ENCODE measurements at places on chromosomes 12 and 14. TPM values are rescaled to one million over a fixed set of nuclear protein-coding genes. Genes with fewer than 3 reads are reported as not detected.

GZMB gene
- not detected for total RNA-seq

PTPRB gene
- total RNA-seq, result not detected

NAV3 gene
- total RNA-seq, result not detected

DTX1 gene
- total RNA-seq, result 7.8 TPM

- no peak for DNase-seq
Measured at GRCh38 chr14:71783786-71784185, 148.4 kb upstream of the RGS6 start.

GRCh38 chr14:61503167-61503801, 181.9 kb downstream of the PRKCH start:
- DNase-seq, result peak; percentile 66

DNA sequence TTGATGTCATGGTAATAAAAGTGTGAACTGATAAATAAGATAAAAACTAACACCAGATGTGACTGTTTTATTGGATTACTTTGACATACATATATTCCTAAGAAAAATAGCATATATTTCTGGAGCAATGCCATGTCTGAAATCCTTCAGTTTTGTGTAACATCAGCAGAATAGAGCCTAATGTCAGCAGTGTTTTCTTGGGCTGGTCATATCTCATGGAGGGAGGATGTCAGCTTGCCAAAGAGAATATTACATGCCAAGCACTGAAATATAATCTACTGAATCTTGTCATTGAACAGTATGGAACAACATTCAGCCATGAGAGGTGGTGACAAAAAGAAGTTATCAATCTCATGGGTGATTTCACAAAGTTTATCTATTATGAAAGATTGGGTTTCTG, 220.3 kb downstream of the KLHL28 start:
- no peak for DNase-seq

- DNase-seq, result no peak
Measured at GRCh38 chr12:3686463-3686862, 66.4 kb downstream of the CRACR2A start.

DNA sequence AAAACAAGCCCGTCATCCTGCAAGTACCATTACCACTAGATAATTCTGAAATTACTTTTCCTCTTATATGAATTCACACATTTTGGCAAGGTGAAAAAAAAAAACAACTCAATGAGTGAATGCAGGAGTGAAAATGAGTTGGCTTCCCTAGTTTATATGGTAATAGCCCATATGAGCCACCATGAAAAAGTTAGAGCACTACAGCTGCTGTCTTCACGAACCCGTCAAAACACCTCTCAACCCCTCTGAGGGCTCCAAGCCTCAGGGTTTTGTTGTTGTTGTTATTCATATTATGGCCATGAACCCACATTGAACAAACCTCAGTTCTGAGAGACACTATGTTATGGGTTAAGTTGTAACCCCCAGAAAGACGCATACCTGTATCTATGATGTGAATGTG, 289.9 kb upstream of the CAND1 start:
- no peak for DNase-seq

DNA sequence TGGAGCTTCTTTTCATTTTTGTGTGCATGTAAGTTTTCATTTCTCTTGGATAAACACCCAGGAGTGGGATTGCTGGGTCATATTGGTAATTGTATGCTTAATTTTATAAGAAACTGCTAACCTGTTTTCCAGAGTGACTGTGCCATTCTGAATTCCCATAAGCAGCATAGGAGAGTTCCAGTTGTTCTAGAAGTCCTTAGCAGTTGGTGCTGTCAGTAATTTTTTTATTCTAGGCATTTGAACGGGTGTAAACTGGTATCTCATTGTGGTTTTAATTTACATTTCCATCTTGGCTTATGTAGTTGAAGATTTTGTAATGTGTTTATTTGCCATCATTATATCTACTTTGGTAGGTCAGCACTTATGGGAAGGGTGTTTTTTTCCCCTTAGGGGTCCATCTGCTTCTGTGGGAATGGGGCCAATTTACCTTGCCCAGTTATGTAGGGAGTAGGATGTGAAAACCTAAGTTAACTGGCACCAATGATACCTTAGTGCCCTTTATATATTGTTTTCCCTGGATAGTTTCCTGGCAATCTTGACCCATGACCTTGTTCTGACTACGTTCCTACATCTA, 202.9 kb downstream of the AKAP6 start:
- DNase-seq, result no peak

GRCh38 chr12:98401427-98401826, 114.0 kb upstream of the TMPO start:
- no peak for DNase-seq

DNA sequence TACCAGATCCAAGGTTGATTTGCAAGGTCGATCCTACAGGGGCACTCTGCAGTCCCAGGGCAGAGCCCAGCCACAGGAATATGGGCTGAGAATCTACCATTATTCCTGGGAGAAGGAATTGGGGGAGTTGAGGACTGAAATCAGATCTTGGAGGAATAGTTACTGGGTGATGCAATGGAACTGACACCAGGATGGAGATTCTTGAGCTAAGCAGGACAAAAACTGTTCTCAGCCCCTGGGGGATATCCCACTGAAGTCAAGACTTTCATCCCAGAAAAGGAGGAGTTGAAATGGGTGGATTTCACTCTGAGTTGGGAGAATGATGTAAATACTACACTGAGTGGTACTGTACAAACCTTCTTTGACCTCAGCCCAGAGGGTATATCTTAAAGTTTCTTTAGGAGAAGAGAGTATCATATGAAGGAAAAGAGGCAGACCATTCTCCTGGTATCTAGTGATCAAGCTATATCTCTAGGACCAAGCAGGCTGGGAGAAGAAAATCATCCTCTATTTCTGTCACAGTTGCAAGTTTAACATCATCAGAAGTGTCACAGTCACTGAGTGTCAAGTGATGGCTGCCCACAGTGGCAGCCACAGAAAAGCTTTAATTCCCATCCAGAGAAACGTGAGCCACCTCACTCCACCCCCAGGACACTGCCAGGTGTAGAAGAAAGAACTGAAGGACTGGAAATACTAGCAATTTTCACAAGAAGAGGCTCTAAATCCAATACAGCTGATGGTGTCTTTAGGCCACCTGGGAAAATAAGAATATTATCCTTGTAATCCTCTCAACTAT, 181.9 kb downstream of the NUAK1 start:
- DNase-seq, result no peak

DNA sequence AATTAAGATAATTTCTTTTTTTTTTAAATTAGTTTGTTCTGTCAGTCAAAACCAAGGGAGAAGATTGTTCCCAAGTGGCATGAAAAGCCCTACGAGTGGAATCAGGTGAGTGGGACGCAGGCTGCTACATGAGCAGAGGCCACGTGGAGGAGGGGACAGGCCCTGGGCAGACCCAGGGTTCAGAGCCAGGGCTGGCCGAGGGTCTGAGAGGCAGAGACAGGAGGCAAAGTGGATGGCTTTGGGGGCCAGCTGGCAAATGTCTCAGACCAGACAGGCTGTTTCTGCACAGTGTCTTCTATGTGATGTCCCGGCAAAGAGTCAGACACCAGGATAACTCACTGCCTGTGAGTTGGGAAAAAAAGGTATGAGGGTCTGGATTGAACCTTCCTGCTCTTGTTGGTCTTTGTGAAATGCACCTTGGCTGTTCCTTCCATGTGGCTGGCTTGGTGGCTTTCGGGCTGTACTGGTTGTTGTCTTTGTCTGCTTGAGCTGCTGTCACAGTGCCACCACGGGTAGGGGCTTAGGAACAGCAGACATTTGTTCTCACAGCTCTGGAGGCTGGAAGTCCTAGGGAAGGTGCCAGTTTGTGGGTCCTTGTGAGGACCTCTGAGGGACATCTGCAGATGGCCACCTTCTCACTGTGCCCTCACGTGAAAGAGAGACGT, 35.8 kb upstream of the ASPG start:
- DNase-seq, result no peak

- no peak for DNase-seq
Measured at GRCh38 chr12:13537623-13538022, 341.1 kb downstream of the EMP1 start.
